ENCODE measurements at places on chromosomes 7 and 10. TPM values are rescaled to one million over a fixed set of nuclear protein-coding genes. Genes with fewer than 3 reads are reported as not detected.

ABCB1 gene
- total RNA-seq: 12.2 TPM

PNLIPRP3 gene
- not detected for total RNA-seq

TAS2R4 gene
- 0.17 TPM for total RNA-seq

BCL7B gene
- total RNA-seq: 102 TPM

MARCHF5 gene
- total RNA-seq: 36.1 TPM

MRLN gene
- total RNA-seq: 0.56 TPM

CYP3A5 gene
- not detected for total RNA-seq

MXI1 gene
- total RNA-seq: 74.3 TPM

STEAP2 gene
- not detected for total RNA-seq

BTBD16 gene
- not detected for total RNA-seq

MNX1 gene
- 0.14 TPM for total RNA-seq

CALHM3 gene
- total RNA-seq: not detected

GIMAP2 gene
- 65.1 TPM for total RNA-seq

EBF3 gene
- total RNA-seq: not detected

POLD2 gene
- total RNA-seq: 45.2 TPM

SMIM30 gene
- total RNA-seq: 2.7 TPM

GIMAP7 gene
- total RNA-seq: 50.7 TPM

ZNF804B gene
- total RNA-seq: not detected

FAM24B gene
- 6.8 TPM for total RNA-seq

UTF1 gene
- total RNA-seq: not detected

SHH gene
- not detected for total RNA-seq

ELFN1 gene
- total RNA-seq: not detected

RAMP3 gene
- not detected for total RNA-seq

LEP gene
- not detected for total RNA-seq

HIF1AN gene
- total RNA-seq: 30.5 TPM

CHAT gene
- not detected for total RNA-seq

ATP6V0A4 gene
- total RNA-seq: not detected
